Stimulated activated CD4-positive, alpha-beta T cell treated with anti-CD3 and anti-CD28 coated beads, Interleukin-15, amount 100 ng/mL, for 1 hour (primary cell): ENCODE measurements at places on chromosomes 13 and 19.

- DNase-seq: no peak
These were observed 5.7 kb downstream of the FPR3 start for GRCh38 chr19:51800473-51801244.

DNA sequence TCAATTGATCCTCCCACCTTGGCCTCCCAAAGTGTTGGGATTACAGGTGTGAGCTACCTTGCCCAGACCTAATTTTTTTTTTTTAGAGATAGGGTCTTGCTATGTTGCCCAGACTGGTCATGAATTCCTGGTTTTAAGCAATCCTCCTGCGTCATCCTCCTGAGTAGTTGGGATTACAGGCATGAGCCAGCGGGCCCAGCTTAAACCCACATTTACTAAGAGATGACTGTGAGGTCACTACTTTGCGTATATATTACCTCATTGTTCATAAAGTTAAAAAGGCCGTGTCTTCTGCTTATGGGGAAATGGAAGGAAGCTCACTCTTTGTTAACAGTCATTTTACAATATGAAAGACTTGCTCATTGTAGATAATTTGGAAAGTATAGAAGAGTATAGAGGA lies 39.6 kb upstream of the C1QTNF9 start:
- no peak for DNase-seq

GRCh38 chr13:113092776-113093579 lies 12.6 kb upstream of the F7 start:
- no peak for DNase-seq

DNA sequence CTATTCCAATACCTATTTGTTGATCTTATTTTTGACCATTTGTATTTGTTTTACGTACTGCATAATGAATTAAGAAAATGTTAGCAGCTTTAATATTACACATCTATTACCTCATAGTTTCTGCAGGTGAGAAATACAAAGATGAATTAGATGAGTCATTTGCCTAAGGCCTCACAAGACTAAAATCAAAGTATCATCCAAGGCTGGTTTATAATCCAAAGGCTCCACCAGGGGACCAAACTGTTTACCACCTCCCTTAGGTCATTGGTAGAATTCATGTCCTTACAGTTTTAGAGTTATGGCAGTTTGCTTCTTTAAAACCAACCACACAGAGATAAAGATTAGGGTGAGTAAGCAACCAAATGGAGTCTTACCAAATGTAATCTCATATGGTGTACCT lies 848.1 kb downstream of the SLITRK6 start:
- DNase-seq: no peak

GRCh38 chr13:111914241-111915103 lies 152.5 kb upstream of the SOX1 start:
- no peak for DNase-seq

- DNase-seq: no peak
These were observed 12.8 kb downstream of the F2RL3 start for GRCh38 chr19:16901491-16902175.

DNA sequence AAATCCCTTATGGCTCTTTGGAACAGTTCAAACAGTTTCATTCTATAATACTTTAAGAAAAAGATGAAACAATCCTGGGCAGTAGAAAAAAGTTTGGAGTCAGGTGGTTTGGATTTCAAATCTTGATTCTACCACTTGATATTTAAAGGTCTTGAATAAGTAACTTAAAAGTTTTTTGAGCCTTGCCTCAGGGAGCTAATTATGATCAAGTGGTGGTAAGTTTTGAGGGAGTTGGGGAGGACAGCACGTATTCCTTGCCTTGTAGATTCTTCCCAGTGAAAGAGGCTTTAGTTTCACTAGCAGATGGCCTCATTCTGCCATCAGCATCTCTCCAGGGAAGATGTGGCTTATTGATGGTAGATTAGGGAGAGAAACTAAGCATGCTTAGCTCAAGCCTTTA lies 168.4 kb upstream of the CSNK1A1L start:
- DNase-seq: no peak

GRCh38 chr19:52694921-52695320 lies 39.9 kb downstream of the ZNF611 start:
- DNase-seq: no peak

- DNase-seq: no peak
These were observed 31.9 kb downstream of the ZNF726 start for GRCh38 chr19:23946569-23946968.

GRCh38 chr19:16702123-16702522 lies 17.5 kb upstream of the NWD1 start:
- DNase-seq: no peak

DNA sequence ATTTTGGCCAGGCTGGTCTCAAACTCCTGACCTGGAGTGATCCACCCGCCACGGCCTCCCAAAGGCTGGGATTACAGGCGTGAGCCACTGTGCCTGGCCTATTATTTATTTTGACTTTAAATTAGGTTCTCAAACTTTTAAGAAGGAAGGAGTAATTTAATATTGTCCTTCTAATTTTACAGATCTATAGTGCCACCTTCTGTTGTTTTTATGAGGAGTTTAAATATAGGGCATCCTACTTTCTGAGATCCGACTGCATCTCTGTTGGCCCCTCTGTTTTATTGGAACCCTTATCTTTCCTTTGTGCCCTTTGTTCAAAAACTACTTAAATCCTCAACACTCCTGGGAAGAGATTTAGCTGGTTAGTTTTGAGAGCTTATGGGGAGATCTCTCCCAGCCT lies 25.4 kb upstream of the ZMYM5 start:
- DNase-seq: no peak

DNA sequence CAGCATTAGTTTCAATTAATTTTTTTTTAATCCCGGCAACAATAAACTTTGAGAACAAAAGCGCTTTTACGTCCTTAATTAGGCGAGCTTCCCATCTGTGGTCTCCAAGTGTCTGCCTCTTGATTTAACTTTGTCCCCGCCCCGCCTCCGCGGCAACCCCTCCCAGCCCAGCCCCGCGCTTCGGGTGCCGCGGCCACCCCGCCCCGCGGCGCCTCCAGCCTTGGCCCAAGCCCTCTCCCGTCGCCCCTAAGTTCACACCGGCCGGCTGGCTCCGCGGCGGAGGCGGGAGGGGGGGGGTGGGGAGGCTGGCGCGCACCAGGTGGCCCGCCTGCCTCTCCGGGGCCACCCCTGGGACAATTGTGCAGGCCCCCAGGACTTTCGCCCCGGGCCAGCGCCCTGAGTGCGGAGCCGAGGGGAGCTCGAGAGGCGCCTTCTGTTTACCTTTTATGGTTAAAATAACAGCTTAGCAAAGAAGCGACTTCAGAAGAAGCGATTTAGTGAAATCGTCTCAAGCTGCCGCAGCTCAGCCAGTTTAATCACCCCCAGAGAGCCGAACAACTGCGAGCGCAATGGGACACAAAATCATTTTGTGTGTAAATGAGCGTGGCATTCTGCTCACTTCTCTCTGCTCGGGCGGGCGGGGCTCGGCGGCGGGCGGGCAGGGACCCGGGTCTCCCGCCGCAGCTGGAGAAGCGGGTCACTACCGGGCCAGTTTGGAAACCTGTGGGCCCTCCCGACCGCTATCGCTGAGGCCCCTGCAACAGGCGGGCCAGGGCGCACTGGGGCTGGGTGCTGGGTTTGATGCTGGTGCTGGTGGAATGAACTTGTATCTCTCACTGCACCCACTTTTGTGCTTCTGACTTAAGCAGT lies 1.4 kb downstream of the KCTD15 start:
- no peak for DNase-seq

DNA sequence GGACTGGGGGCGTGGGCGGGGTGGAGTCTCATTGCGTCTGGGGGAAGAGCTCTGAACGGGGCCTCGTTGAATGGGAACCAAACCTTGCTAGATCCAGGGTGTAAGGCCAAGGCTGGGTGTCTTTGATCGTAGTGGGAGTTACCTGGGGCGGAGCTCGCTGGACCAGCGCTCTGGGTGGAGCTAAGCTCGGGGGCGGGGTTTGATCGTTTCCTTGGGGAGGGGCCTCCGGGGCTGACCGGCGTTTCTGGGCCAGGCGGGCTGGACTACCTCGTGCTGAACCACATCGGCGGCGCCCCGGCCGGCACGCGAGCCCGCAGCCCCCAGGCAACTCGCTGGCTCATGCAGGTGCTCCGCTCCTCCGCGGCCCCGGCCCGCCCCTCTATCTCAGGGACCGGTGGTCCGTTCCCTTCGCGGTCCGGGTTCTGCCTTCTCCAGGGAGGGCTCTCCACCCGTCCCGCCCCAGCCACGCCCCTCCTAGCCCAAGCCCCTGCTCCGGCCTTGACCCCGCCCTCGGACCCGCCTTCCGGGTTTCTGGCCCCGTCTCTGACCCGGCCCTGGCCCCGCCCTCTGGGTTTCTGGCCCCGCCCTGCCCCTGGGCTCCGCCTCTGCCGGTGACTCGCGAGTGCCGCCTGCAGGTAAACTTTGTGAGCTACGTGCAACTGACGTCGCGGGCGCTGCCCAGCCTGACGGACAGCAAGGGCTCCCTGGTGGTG lies 3.3 kb upstream of the RPL36 start:
- peak; percentile 86 for DNase-seq

GRCh38 chr13:29434217-29434945 lies 161.1 kb downstream of the SLC7A1 start:
- no peak for DNase-seq

DNA sequence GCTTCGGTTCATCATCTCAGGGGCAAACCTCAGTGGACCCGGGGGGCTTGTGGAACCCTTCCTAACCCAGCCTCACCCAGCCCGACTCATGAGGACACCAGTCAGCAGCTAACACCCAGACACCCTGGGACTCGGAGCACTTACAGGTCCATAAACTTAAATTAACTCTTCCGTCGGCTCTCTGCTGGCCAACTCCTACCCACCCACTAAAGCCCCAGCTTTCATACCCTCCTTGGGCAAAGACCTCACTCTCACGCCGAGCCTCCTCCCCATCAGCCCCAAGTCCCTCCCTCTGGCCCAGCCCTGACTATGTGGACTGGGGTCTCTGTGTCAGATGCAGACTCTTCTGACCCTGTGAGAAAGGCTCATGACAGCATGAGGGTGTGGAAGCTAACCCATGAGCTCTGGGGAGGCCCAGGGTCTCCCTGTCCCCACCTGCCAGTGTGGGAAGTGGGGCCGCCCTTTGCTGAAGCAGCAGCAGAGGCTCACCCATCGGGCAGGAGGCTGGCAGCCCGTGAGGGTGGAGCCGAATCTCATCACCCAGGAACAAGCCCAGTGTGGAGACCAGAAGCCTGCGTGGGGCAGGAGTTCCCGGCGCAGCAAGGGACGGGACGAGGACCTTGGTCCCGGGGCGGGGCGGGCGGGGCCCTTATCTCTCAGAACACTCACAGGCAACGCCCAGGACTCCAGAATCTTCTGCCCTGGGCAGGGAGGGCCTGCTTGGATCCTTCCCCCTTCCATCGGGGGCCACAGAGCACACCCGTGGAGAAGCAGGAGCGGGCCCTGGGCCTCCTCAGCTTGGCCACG lies 19.8 kb downstream of the TCF3 start:
- no peak for DNase-seq
